Endodermal cell (in vitro differentiated cells): ENCODE measurements at places on chromosomes 6 and 20. TPM values are rescaled to one million over a fixed set of nuclear protein-coding genes. Genes with fewer than 3 reads are reported as not detected.

DNA sequence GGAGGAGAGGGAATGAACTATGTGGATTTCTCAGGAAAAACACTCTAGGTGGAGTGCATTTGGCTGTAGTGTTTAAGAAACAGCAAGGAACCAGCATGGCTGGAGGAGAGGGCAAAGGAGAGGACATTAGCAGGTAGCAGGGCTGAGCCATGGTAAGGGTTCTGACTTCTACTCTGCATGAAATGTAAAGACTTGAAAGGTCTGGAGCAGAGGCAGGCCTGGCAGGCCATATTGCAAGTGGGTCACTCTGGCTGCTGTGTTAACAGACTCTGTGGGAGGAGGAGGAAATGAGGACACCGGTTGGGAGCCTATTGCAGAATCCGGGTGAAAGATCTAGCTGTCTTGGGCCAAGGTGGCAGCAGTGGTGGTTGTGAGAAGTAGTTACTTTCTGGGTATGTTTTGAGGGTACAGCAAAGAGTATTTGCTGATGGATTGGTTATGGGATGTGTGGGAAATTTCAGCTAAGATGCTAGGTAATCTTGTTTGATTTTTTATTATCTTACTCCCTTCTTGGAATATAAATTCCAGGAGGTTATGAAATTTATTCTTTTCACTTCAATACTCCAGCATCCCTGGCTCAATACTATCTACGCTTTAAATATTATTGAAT, 115.9 kb upstream of the BCLAF1 start:
- DNase-seq = no peak

Gene KHDC1
- total RNA-seq = 5.3 to 5.7 TPM (median 5.4 TPM) in 3 replicates

GRCh38 chr20:38579219-38579910, 1.6 kb upstream of the ADIG start:
- DNase-seq = no peak

DNA sequence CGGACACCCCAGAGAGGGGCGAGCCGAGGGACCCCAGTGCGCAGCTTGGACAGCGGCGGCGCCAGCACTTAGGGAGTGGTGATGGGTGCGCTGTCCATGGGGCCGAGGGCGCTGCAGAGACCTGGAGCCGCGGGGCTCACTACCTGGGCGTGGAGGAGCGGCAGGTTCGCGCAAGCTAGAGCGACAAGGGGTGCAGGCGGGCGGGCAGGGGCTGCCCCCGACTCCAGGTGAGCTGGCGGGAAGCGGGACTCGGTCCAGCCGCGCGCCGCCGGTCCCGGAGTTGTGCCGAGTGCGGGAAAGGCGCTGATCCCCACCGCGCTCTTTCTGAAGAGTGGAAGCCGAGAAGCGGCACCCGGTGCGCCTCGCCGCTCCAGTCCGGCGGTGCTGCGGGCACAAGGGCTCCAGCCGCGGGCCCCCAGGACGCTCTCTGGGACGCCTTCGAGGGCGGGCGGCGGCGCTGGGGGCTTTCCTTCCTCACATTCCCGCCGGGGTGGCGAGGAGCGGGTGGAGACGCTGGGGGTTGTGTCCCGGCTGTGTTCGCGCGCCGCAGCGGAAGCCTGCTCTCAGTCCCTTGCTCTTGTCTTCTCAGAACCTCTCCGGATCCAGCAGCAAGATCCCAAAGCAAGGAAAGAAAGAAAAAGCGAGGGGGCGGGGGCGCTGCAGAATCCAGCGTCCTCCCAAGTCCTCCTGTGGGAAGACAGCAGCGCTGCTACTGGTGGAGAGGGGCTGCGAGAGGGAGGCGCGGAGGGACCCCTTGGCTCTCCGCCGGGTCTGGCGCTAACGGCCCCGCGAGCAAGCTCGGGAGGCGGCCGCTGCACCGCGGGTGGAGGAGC, at the start of gene B3GAT2:
Gene B3GAT2, minus strand, starts transcription at position 610 of the 833 bp plus-strand sequence. CDS start 631 bp downstream, outside the sequence.
- peak; percentile 85 for DNase-seq

- no peak for DNase-seq
Measured at GRCh38 chr20:41998539-41999341, 380.6 kb upstream of the CHD6 start.

DNA sequence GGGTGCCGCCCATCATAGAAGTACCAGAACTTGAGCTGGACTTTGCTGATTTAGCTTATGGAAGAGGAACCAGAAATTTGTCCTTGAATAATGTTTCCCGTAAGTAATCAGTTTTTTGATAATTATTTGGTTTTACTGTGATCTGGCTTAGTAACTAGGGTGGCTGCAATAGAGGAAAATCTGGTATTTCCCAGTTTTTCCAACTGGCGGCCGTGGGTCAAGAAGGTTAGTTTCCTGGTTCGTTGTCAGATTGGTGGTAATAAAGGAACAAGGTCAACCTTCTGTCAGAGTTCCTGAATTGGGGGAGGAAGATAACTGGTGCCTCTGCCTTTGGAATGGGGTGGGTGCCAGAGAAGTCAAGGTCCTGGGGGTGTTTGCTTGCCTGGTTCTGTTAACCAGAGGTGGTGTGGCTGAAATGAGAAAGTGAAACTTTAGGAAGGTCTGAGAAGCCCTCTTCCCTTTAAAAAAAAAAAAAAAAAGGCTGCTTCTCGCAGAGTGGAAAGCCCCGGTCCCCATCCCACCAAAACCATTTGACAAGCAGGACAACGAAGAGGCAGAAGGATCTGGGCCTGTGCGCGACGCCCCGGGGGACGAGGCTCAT, at the start of gene CALHM6:
Gene CALHM6, plus strand, starts transcription at position 45 of the 601 bp plus-strand sequence. Its CDS starts 555 bp downstream, at position 600.
- DNase-seq = no peak

- peak; percentile 88 for DNase-seq
Measured at GRCh38 chr6:64505312-64505711, 869.7 kb downstream of the PHF3 start.

GRCh38 chr6:83490217-83490807, 22.0 kb upstream of the PRSS35 start:
- no peak for DNase-seq
